ENCODE measurements at places on chromosomes 3 and 15. TPM values are rescaled to one million over a fixed set of nuclear protein-coding genes. Genes with fewer than 3 reads are reported as not detected.
A peak's percentile ranks its signal among the peaks of the same experiment; 100 is the strongest.

ECE2 gene
- total RNA-seq = 0.15 TPM

NEK11 gene
- total RNA-seq = 8.1 TPM

RYR3 gene
- total RNA-seq = 4.4 TPM

SUSD5 gene
- total RNA-seq = 3.1 TPM

VIPR1 gene
- 1.4 TPM for total RNA-seq

ZIC4 gene
- 0.25 TPM for total RNA-seq

DNA sequence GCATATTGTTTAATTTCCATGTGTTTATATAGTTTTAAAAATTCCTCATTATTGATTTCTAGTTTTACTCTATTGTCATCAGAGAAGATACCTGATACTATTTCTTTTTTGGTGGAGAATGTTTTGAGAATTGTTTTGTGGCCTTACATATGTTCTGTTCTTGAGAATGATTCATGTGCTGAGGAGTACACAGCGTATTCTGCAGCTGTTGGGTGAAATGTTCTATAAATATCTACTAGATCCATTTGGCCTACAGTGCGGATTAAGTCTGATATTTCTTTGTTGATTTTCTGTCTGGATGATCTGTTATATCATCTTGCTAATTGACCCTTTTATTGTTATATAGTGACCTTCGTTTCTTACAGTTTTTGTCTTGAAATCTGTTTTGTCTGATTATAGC, 109.7 kb downstream of the UBE2E2 start:
- H3K4me3 ChIP-seq = no peak overlapping the region
- H3K4me1 ChIP-seq = no peaks in the 10 kb centered on the region
- no peaks in the 10 kb centered on the region for H3K36me3 ChIP-seq
- no peaks in the 10 kb centered on the region for H3K27me3 ChIP-seq

DNA sequence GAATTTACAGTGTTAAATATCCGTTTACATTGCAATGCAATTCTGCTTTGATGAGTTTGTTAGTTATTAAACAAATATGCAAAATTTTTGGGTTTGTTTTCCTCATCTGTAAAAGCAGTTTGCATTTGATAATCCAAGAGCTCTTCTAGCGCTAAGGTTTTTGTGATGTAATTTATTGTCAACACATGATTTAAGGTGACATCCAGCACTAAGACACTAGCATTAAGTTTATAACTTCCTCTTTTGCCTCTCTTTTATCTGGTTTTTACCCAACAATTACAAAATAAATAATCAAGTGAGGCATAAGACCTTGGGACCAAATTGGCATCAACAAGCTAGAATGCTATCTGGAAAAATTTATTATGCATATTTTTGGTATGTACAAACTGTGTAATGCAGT, 969 bp upstream of the DNAJC19 start:
- peaks cover 30% of the 10 kb centered on the region for H3K4me1 ChIP-seq
- DNase-seq = no peak
- H3K4me3 ChIP-seq = peak overlapping the region; percentile 67
- H3K27ac ChIP-seq = no peak overlapping the region
- no peaks in the 10 kb centered on the region for H3K36me3 ChIP-seq
- no peaks in the 10 kb centered on the region for H3K27me3 ChIP-seq

GRCh38 chr3:13710251-13710650, 161.3 kb downstream of the FBLN2 start:
- no peaks in the 10 kb centered on the region for H3K36me3 ChIP-seq
- H3K4me1 ChIP-seq = no peaks in the 10 kb centered on the region
- H3K4me3 ChIP-seq = no peak overlapping the region
- DNase-seq = no peak
- H3K27ac ChIP-seq = no peak overlapping the region
- no peaks in the 10 kb centered on the region for H3K27me3 ChIP-seq

GRCh38 chr15:97013491-97013890, 683.0 kb downstream of the NR2F2 start:
- H3K36me3 ChIP-seq = no peaks in the 10 kb centered on the region
- no peak overlapping the region for H3K4me3 ChIP-seq
- no peaks in the 10 kb centered on the region for H3K27me3 ChIP-seq

DNA sequence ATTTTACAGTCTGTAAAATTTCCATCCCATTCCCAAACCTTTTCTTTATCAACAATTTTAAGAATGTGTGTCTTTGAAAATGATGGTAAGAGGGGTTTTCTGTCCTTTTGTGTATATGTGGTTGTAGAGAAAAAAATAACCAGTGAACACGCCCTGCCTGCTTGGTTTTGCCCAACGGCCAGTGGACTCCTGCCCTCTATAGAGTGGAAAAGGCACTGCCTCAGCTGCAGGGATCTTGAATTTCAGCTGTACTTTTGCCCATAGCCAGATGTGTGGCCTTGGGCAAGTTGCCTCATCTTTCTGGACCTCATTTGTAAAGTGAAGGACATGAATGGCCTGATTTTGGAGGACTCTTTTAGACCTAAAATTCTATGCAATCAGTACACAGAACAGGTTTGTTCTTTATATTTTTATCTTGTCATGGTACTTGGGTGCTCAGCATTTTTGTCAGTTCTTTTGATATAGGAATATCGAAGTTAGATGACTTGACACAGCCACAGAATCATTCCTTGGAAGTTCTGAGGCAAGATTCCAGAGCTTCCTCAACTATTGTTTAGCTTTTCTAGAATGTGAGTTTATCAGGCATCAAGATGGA, 81.0 kb downstream of the CLDN11 start:
- H3K36me3 ChIP-seq = no peaks in the 10 kb centered on the region
- DNase-seq = peak; percentile 46
- H3K4me1 ChIP-seq = no peaks in the 10 kb centered on the region
- H3K27ac ChIP-seq = no peak overlapping the region
- no peak overlapping the region for H3K4me3 ChIP-seq

GRCh38 chr15:78389322-78389721, 48.7 kb upstream of the IREB2 start:
- H3K27me3 ChIP-seq = no peaks in the 10 kb centered on the region
- no peaks in the 10 kb centered on the region for H3K36me3 ChIP-seq
- peaks cover 33% of the 10 kb centered on the region for H3K4me1 ChIP-seq

- H3K4me1 ChIP-seq = no peaks in the 10 kb centered on the region
- no peak overlapping the region for H3K27ac ChIP-seq
- DNase-seq = no peak
- no peak overlapping the region for H3K4me3 ChIP-seq
These were observed 43.0 kb upstream of the UTS2B start for GRCh38 chr3:191373327-191373726.

DNA sequence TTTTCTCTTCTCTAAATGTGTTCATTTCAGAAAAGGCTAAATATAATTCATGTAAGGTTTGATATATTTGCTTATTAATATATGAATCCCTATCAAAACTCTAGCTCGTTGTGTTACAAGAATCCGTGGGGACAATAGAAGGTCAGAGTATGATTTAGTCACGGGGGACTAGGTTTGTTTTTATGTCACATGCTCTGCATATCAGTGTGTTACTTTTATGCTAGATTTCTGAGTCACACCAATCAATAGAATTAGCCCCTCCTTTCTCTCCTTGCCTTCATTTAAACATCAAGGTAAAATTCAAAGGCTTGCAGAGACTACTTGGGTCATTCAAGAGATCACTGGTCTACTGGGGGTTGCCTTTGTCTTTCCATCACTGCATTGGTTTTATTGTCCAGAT, 636.1 kb downstream of the NR2F2 start:
- no peak overlapping the region for H3K4me3 ChIP-seq
- no peak for DNase-seq
- no peak overlapping the region for H3K27ac ChIP-seq
- H3K36me3 ChIP-seq = no peaks in the 10 kb centered on the region
- H3K4me1 ChIP-seq = peaks cover 13% of the 10 kb centered on the region

DNA sequence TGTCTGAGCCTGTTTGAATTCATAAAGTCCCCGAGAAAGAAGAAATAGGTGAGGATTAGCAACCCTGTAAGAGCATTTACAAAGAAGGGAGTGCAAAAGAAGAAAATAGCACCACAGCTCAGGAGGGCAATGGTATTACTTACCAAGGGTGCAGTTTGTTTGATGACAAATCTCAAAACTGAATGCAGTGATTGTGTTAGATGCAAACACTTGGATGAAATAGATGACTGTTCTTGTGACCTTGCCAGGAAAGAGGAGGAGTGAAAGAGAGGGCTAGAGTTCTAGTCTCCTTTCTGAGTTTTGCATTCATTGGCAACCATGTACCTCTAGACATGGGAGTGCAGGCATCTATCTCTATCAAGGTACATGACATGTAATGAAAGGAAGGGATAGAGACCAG, 1030.8 kb upstream of the CFAP20DC start:
- peaks cover 3% of the 10 kb centered on the region for H3K4me1 ChIP-seq
- H3K27ac ChIP-seq = no peak overlapping the region
- no peak overlapping the region for H3K4me3 ChIP-seq

GRCh38 chr15:77709135-77709886, 76.6 kb upstream of the LINGO1 start:
- no peaks in the 10 kb centered on the region for H3K36me3 ChIP-seq
- H3K4me3 ChIP-seq = no peak overlapping the region
- H3K4me1 ChIP-seq = peaks cover 8% of the 10 kb centered on the region
- DNase-seq = peak; percentile 29
- no peaks in the 10 kb centered on the region for H3K27me3 ChIP-seq

- no peaks in the 10 kb centered on the region for H3K4me1 ChIP-seq
- H3K4me3 ChIP-seq = no peak overlapping the region
- no peak overlapping the region for H3K27ac ChIP-seq
These were observed 71.6 kb upstream of the ZNF280D start for GRCh38 chr15:56804938-56805337.

GRCh38 chr3:16609927-16610580, 4.8 kb upstream of the DAZL start:
- no peak overlapping the region for H3K27ac ChIP-seq
- DNase-seq = no peak
- H3K36me3 ChIP-seq = no peaks in the 10 kb centered on the region

DNA sequence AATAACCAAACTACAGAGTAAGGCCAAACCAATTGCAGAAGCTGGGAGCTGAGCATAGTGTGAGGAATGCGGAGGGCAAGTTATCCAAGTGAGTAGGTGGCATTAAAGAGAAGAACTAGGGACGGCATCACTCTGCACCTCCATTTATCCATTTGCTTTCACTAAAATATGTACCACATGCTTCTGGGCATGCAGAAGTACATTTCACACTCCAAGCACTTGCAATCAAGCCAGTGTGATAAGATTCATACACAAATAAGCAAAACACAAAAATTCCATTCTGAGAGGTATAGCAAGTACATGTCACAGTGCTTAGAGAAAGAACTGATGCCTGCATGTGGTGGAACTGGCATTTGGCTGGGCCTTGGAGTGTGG, 81.1 kb downstream of the CCNL1 start:
- no peak overlapping the region for H3K4me3 ChIP-seq
- H3K27me3 ChIP-seq = peaks cover 16% of the 10 kb centered on the region
- no peaks in the 10 kb centered on the region for H3K36me3 ChIP-seq
- H3K4me1 ChIP-seq = peaks cover 13% of the 10 kb centered on the region

DNA sequence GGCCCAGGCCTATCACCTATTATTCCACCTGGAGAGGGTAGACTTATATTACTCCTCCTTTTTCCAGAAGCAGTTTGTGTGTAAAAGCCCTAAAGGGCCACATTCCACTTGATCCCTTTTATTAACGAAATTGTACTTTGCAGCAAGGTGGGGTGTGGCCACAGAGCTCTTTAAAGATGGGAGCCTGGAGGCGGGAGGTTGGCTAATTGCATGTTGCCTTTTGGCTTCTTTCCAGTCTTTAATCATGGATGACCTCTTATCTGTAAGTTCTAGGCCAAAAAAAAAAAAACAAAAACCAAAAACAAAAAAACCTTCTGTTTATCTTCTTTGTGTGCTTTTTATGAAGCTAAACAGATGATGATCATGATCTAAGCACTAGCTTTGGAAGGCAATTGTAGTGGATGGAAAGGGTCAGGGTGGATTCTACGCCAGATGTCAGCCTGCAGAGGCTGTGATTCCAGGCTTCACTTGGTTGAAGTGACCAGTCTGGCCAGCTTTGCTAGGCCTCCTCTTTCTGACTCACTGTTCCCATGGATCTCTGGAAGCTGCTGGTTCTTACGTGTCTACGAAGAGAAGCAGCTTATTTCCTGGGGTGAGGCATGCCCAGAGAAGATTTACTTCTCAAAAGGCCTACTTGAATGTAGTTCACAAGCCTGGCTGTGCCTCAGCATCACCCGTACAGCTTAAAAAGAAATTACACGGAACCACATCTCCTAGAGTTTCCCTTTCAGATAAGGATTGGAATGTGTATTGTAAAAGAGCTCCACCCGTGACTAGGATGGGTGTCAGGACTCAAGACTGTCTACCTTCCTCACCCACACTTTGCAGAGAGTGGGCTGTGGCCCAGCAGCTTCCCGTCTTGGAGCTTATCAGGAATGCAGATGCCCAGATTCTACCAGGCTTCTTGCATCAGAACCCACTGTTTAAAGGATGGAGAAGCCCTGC, 330.9 kb upstream of the C2CD4B start:
- no peaks in the 10 kb centered on the region for H3K36me3 ChIP-seq
- no peak for DNase-seq
- H3K27ac ChIP-seq = no peak overlapping the region
- H3K4me1 ChIP-seq = peaks cover 35% of the 10 kb centered on the region

DNA sequence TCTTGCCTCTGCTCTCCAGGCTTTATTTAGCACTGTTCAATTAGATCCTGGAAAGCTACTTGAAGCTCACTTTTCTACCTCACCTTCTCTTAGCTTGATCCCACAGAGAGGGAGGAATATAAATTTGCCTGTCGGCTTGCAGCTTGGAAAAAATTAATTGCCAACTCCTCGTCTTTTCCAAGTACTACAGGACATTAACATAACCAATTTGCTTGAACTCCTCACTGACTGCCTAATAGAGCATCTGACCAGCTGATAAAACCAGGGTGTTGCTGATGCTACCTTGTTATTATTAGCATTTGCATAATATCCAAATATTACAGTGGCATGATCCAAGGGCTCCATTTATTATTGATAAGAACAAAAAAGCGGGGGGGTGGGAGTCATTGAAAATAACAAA, 561.8 kb downstream of the MCTP2 start:
- peaks cover 9% of the 10 kb centered on the region for H3K4me1 ChIP-seq
- no peak overlapping the region for H3K27ac ChIP-seq
- H3K27me3 ChIP-seq = no peaks in the 10 kb centered on the region
- DNase-seq = no peak
- no peaks in the 10 kb centered on the region for H3K36me3 ChIP-seq
- no peak overlapping the region for H3K4me3 ChIP-seq

GRCh38 chr15:42404461-42405235, 45.3 kb downstream of the CAPN3 start:
- no peaks in the 10 kb centered on the region for H3K27me3 ChIP-seq
- H3K4me1 ChIP-seq = no peaks in the 10 kb centered on the region
- no peak overlapping the region for H3K4me3 ChIP-seq

DNA sequence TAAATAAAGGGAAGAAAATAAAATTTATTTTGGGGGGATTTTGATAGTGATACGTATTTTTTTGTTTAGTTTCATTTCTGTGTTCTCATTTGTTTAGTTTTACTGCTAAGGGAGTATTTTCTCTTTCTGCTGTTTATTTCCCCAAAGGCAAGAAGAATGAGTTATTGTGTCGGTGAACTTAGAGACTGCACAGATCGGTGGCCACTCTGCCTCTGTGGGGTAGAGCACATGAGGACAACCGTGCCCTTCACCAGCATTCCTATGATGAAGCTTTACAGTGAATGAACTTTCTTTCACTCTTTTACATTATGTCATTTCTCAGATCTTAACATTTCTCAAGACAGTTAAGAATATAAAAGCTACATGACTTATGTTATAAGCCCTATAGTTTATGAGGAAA, 214.4 kb downstream of the OCA2 start:
- no peak overlapping the region for H3K4me3 ChIP-seq
- H3K27me3 ChIP-seq = no peaks in the 10 kb centered on the region
- DNase-seq = no peak
- H3K27ac ChIP-seq = no peak overlapping the region
- H3K36me3 ChIP-seq = no peaks in the 10 kb centered on the region
- no peaks in the 10 kb centered on the region for H3K4me1 ChIP-seq

- no peak overlapping the region for H3K4me3 ChIP-seq
- peaks cover 33% of the 10 kb centered on the region for H3K27me3 ChIP-seq
- H3K36me3 ChIP-seq = no peaks in the 10 kb centered on the region
- no peak overlapping the region for H3K27ac ChIP-seq
These were observed 1.4 kb upstream of the SEC13 start for GRCh38 chr3:10322352-10322710.

All from neural progenitor cell (in vitro differentiated cells).